Renal cortical epithelial cell (primary cell): ENCODE measurements at places on chromosomes 3 and 15. TPM values are rescaled to one million over a fixed set of nuclear protein-coding genes. Genes with fewer than 3 reads are reported as not detected.

TTLL13 gene
- 0.10 TPM in 1 of 2 replicates, not detected in the other for total RNA-seq

SLC49A4 gene
- total RNA-seq, result 13.7 and 26.3 TPM in 2 replicates

- no peak for DNase-seq
These were observed 46.9 kb upstream of the NTRK3 start for GRCh38 chr15:88303395-88303794.

APOD gene
- not detected in 2 replicates for total RNA-seq

- DNase-seq, result no peak
These were observed 59.8 kb upstream of the PSMD6 start for GRCh38 chr3:64082961-64083541.

DNA sequence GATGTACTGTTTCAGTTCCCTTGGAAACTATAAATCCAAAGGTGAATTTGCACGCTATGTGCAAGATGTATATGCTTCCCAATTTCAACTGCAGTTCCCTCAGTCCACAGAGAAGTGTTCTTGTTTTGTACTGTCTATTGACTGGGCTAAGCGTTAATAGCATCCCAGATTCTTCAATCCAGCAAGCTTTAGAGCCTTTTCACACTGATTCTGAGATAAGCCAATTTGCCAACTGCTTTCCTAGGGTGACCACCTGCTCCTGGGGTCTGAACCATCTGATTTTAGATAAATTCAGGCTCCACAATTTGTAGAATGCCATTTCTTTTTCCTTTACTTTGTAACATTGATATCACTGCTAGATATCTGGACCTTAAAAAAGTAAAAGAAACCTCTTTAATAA is 340.1 kb downstream of the PTPRG start:
- DNase-seq, result no peak

DTX3L gene
- total RNA-seq, result 39.1 and 55.1 TPM in 2 replicates

CPA3 gene
- total RNA-seq, result not detected in 2 replicates

TRAT1 gene
- not detected in 2 replicates for total RNA-seq

HDC gene
- not detected in 2 replicates for total RNA-seq

GRCh38 chr3:195566797-195567196 is 16.9 kb downstream of the APOD start:
- DNase-seq, result no peak

- peak; percentile 67 for DNase-seq
These were observed 12.8 kb downstream of the LXN start for GRCh38 chr3:158659454-158660237.

DNA sequence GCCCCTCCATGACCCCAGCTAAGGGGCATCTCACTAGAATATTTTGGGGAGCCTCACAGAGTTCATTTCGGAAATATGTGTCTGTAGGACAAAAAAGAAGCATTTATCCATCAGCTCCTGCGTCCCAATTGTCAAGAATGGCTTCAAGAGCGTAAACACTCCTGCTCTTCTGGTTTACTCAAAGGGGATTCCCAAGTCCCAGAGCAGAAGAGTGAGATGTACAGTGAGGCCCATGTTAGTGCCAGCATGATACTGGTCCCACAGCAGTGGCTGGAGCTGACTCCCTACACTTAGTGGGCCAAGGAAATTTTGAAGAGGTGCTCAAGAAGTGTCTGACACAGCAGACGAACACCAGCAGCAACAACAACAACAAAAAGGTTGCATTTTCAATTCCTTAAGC is 34.9 kb upstream of the ARL8B start:
- no peak for DNase-seq

GRCh38 chr15:61888074-61888780 is 172.0 kb downstream of the VPS13C start:
- no peak for DNase-seq

- DNase-seq, result no peak
These were observed 26.8 kb downstream of the PAQR5 start for GRCh38 chr15:69325456-69325971.

DNA sequence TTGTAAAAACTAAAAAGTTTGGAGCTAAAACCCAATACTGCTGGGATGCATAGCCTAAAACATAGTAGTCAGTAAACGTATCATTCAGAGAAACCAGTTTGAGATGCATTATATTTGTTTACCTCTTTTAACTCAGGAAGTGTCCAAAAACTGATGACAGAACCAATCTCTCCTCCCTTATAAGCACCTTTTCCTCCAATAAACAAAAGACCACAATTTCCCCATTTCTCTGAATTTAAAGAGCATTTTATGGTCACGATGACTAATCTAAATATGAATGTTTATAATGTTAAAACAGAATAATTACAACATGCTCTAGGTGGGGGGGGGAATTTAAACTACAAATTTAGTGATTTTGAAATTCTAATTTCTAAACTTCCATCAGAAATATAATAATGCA is 58.5 kb downstream of the CEP63 start:
- DNase-seq, result no peak

- DNase-seq, result no peak
These were observed 15.8 kb upstream of the ALAS1 start for GRCh38 chr3:52182196-52182595.

ARRDC4 gene
- 37.9 and 293 TPM in 2 replicates for total RNA-seq

- no peak for DNase-seq
These were observed 62.8 kb downstream of the XXYLT1 start for GRCh38 chr3:195208183-195208582.

- DNase-seq, result no peak
These were observed 424.9 kb upstream of the ALCAM start for GRCh38 chr3:104941785-104942184.

ATG7 gene
- total RNA-seq, result 98.7 and 109 TPM in 2 replicates

- DNase-seq, result no peak
These were observed 347.9 kb downstream of the RBMS3 start for GRCh38 chr3:29628795-29629194.

PLCH1 gene
- total RNA-seq, result 1.7 and 2.8 TPM in 2 replicates

DNA sequence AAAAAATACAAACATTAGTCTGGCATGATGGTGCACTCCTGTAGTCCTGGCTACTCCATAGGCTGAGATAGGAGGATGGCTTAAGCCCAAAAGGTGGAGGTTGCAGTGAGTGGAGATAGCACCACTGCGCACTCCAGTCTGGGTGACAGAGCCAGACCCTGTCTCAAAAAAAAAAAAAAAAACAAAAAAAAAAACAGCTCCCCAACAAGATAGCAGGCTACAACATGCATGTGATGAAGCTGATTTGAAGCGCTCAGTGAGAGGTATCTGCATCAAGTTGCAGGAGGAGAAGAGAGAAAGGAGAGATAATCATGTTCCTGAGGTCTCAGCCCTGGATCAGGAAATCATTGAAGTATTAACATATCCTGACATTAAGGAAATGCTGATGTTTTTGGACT is 608 bp upstream of the PPCDC start:
- DNase-seq, result no peak

DNA sequence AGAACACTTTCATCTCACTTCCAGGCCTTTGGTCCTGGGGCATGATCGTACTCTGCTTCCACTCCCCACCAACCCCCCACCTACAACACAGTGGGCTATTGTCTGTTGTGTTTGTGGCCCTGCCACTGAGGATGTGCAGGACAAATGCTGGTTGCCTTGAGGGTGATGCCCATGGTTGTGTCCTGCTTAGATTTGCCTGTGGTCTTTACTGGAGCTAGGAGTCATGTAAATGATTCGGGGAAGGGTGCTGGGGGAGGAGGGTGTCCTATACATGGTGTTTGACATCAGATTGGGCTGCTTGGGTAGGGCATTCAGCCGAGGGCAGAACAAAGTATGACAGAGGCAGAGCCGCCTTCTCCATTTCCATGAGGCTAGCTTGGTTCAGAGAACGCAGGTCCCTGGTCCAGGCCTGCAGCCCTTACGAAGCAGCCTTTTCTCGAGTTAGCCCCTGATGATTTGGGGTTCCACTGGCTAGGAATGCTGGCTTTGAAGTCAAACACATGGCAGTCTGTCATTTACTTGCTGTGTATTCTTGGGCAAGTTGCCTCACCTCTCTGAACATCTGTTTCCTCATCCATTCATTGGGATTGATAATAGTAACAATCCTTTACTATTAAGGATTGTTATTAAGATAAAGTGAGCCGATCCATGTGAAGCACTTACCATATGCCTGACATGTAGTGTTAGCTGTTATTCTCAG is 6.9 kb downstream of the CORO2B start:
- no peak for DNase-seq

DNA sequence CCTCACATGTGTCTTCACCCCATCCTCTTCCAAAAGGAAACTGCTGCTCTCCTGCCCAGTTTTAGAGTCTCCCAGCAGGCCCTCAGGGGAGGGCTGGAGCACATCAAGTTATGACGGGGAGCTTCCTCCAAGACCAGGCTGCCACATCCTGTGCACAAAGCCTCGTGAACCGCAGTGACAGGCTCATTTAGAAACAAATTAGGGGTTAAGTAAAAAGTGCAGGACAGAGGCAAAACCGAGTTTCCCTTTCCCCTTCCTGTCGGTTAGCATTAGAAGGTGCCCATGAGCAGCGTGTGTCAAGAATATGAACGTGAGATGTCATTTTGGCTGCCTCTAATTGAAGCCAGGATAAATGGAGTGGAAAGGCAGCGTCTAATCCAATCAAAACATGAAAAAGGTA is 199.7 kb downstream of the ARRDC4 start:
- no peak for DNase-seq

DNA sequence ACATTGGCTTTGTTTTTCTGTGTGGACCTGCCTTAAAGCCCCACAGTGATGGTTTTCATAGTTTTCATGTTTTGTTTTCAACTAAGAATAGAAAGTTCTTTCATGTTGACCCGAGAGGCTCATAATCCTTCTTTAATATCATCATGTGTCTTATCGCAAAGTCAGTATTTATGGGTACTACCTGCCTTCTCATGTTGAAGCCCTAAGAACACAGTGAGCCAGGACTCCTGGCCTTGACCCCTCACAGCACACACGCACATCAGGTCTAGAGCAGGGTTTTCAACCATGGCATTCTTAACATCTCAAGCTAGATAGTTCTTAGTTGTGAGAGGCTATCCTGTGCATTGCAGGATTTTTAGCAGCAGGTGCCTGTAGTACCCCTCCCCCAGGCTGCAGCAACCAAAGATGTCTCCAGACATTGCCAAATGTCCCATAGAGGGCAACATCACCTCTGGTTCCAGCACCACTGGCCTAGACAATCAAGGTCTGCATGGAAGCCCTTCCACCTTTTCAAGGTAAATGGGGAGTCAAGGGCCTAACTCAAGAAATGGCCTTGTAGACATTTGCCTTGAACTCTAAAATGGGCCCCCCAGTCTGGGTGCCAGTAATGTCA is 118.3 kb downstream of the MTHFS start:
- no peak for DNase-seq

DNA sequence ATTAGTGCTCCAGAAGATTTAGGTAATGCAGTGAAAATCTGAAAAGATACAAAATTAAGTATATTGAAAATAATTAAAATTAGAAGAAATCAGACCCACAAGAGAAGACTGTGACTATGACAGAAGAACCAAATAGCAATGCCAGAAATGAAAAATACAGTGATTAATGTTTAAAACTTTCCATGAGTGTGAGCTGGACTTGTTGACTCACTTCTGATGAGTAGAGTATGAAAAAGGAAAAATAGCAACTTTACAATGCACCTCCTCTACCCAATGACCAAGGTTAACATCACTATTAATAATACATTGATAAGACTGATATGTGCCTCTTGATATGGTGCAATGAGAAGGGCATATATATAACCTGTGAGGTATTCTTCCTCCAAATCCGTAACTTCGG is 39.3 kb upstream of the SLC22A13 start:
- DNase-seq, result no peak

- DNase-seq, result no peak
These were observed 511.1 kb downstream of the OTOL1 start for GRCh38 chr3:162007722-162008121.

DNA sequence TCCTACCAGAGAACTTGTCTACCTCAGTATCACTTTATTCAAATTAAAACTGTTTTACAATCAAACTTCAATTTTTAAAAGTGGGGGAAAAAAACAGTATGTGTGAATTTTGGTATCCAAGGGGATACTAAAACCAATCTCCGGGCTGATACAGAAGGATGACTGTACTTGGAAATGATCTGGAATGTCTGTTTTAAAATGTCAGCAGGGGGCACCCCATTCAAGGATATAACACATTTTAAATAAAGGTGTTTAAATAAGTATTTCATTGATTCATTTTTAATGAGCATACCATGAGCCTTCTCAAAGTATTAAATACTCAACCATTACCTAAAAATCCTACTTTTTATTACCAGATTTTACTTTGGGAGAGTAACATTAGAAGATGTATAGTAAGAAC is 67.9 kb downstream of the ULK4 start:
- DNase-seq, result peak; percentile 56

DNA sequence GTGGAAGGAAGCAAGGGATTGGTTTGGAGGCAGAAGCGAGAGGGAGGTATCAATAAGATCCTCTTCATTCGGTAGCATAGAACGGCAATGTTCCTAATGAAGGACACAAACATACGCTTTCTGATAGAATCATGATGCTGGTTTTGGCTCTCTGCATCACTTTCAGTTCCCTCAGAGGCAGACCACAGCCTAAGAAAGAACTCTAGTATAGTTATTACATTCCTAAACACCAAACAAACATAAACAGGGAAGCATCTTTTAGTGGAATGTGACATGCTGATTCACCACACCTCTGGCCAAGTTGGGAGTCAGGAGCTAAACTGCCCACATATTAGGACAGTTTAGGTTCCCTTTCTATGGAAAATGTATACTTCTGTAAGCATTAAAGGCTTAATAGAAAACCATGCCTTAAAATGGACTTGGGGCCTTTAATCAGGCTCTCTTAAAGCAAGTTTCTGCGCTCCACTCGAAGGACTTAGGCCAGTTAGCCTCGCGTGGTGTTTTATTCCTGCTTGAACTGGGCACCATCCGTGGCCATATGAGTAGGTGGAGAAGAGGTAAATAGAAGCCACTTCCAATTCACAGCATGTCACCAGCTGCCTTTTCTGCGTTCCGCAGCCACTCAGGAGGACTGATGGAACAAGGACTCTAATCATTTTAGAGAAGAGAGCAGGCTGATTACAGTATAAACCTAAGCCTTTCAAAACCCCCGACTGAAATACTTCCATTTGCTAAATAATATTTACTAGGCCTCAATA is 53.7 kb downstream of the CD47 start:
- no peak for DNase-seq

DNA sequence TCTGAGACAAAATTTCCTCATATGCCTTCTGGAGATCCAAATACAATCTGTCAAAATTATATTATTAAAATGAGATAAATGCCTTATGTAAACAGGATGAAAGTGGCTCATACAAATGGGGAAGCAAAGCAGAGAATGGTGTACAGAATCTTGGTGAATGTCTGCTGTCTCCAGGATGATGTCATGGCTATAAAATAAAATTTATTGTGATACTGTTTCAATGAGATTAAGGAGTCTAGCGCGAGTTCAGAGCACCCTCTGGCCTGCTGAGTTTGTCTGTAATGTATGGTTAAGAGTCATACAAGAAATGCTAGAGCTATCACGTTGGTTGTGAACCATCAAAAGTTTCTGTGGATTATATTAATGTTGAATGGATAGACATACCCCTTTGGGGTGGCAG is 359.7 kb downstream of the EFHB start:
- DNase-seq, result no peak

GRCh38 chr3:28901018-28901417 is 379.9 kb upstream of the RBMS3 start:
- DNase-seq, result peak; percentile 77

PLA2G4B gene
- total RNA-seq, result 0.52 and 0.80 TPM in 2 replicates

GRCh38 chr3:73786998-73787397 is 162.3 kb upstream of the PDZRN3 start:
- no peak for DNase-seq

GRCh38 chr15:88300089-88300488 is 43.5 kb upstream of the NTRK3 start:
- DNase-seq, result no peak

ST8SIA2 gene
- 2.3 and 5.7 TPM in 2 replicates for total RNA-seq

GRCh38 chr3:130480736-130481135 is 36.2 kb upstream of the COL6A6 start:
- DNase-seq, result peak; percentile 36

- DNase-seq, result no peak
These were observed 38.9 kb downstream of the ZFAND6 start for GRCh38 chr15:80098341-80098740.

GASK1A gene
- total RNA-seq, result 0.25 and 0.87 TPM in 2 replicates
